NCI-H748 treated with DMSO at 0.1 percent for 48 hours (cell line): ENCODE measurements at places on chromosomes 2 and 18.

DNA sequence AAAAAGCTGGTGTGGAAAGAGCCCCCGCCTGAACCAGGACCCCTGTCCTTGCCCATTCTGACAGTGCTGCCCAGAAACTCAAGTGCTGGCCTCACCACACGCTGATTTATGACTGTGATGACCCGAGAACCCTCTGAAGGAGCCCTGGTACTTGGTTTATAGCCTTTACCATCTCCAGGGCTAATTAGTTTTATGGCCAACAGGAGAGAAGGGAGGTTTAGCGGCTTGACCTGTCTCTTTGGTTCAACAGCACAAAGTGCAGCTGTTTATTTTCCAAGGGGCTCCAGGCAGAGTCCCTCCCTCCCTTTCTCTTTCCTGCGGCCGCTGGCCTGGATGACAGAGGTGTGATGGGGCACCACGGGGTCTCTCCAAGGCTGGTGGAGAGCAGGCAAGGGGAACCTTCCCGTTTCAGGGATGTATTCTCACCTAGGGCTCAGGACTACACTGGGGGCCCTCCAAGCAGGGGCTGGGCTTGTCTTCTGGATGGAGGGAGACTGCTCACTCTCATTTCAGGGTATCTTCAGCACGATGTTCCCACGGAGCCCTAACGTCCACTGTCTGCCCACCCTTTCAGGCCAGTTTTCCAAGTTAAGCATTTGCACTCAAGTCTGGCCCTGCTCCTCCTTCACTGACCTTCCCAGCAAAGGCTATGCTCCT is 174.2 kb upstream of the GLI2 start:
- peak; percentile 0 for DNase-seq

DNA sequence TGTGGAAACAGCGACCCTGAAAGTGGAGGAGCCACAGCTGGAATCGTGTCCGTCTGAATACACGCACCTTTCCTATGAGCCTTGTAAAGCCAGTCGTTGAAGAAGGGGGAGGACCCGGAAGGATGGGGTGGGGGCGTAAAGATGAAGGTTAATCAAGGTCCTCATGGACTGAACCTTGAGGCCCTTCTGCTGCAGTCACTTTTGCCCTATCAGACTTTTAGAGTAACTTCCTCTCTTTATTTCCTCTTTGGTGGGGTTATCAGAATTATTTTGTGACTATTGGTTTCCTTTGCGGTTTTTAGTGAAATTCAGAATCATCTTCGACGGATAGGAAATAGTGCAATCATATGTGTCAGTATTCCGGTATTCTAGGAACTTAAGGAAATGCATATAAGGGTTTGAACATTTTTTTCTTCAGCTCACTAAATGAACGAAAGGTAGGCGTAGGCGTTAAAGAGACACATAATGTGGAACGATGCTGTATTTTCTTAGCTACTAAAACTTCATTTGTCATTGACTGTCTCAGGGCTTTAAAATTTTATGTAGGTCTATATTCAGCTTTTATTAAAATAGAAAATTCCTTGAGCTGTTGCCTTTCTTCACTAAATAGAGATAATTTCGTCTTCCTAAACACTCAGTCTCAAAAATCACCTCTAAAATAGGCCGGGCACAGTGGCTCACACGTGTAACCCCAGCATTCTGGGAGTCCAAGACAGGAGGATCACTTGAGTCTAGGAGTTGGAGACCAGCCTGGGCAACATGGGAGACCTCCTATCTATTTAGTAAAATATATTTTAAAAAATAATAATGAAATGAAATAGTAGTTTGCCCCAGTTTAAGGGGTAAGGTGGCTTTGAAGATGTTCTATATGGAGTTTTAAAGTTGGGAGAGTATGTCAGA is 1.4 kb upstream of the YES1 start:
- no peak for DNase-seq

- no peak for DNase-seq
Observed at GRCh38 chr2:231648579-231649174, 56.0 kb downstream of the TEX44 start.

DNA sequence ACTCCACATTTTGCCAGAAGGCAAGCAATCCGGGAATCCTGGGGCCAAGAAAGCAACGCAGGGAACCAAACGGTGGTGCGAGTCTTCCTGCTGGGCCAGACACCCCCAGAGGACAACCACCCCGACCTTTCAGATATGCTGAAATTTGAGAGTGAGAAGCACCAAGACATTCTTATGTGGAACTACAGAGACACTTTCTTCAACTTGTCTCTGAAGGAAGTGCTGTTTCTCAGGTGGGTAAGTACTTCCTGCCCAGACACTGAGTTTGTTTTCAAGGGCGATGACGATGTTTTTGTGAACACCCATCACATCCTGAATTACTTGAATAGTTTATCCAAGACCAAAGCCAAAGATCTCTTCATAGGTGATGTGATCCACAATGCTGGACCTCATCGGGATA is 26.8 kb downstream of the B3GNT2 start:
- no peak for DNase-seq

- DNase-seq = no peak
Observed at GRCh38 chr2:32941944-32942690, 4.6 kb upstream of the LTBP1 start.

GRCh38 chr2:85830645-85831044 is 58.1 kb downstream of the ST3GAL5 start:
- no peak for DNase-seq
